ENCODE measurements at places on chromosomes 6 and 20. TPM values are rescaled to one million over a fixed set of nuclear protein-coding genes. Genes with fewer than 3 reads are reported as not detected.

The PRSS35 gene
- polyA plus RNA-seq: 5.6 TPM

The SLC24A3 gene
- polyA plus RNA-seq: not detected

The OXT gene
- not detected for polyA plus RNA-seq

The TENT5A gene
- 10.0 TPM for polyA plus RNA-seq

The HLA-DRA gene
- polyA plus RNA-seq: not detected

The RAET1E gene
- not detected for polyA plus RNA-seq

The RAD21L1 gene
- 0.04 TPM for polyA plus RNA-seq

The ECI2 gene
- polyA plus RNA-seq: 83.7 TPM

The OLIG3 gene
- polyA plus RNA-seq: not detected
